ENCODE measurements at places on chromosomes 1 and 21.

GRCh38 chr1:63248216-63248615, 74.2 kb upstream of the FOXD3 start:
- no peak for DNase-seq

- DNase-seq: no peak
Measured at GRCh38 chr1:85387781-85388180, 77.2 kb downstream of the DDAH1 start.

GRCh38 chr1:237701534-237701933, 189.2 kb downstream of the ZP4 start:
- DNase-seq: no peak

DNA sequence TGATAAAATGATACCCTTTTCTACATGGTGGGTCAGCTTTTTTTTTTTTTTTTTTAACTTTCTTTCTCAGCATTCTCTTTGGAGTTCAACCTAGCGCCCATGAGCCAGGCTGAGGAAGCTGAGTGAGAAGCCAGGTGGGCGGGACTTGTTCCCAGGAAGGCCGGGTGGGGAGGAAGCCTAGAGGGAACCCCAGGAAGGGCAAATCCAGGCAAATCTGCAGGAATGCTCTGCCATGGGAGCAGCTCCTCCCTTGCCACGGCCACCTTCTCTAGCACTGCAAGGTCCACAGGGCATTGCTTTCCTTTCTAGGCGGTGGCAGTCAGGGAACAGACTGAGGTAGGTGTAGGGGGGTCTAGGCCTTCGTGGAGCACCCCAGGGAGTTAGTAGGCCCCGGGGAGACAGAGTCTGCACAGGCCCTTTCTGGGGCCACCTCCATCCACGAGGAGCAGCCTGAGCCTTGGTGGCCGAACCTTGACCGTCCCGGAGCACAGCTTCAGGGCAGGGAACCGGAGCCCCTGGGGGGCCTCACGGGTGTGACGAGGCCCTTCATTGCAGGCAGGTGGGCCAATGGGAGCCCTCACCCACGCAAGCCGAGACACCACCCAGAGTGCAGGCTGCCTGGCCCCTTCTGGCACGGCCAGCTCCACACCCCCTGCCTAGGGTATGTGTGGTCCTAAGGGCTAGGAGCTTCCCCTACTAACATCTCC, 18.2 kb upstream of the CCDC27 start:
- no peak for DNase-seq

GRCh38 chr1:201693890-201694607, 134.9 kb upstream of the IPO9 start:
- peak; percentile 27 for DNase-seq

- DNase-seq: no peak
Measured at GRCh38 chr1:185271921-185272320, 45.1 kb downstream of the IVNS1ABP start.

DNA sequence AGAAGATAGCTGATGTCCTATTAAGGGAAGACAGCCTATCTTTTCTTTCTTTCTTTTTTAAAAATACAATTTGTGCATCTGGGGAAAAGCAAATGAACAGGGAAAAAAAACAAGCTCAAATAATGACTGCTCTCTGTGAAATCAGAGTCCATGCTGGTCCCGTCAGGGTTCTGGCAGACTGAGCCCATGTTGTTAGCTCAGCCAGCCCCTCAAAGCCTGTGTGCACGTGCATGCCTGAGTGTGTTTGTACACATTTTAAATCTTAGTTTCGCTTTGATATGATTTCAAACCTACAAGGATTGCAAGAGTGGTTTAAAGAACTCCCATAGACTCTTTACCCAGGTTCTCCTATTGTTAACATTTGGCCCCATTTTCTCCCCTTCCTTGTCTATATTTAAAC, 231.8 kb upstream of the GREM2 start:
- no peak for DNase-seq
